ENCODE measurements at places on chromosomes 11 and 22.

DNA sequence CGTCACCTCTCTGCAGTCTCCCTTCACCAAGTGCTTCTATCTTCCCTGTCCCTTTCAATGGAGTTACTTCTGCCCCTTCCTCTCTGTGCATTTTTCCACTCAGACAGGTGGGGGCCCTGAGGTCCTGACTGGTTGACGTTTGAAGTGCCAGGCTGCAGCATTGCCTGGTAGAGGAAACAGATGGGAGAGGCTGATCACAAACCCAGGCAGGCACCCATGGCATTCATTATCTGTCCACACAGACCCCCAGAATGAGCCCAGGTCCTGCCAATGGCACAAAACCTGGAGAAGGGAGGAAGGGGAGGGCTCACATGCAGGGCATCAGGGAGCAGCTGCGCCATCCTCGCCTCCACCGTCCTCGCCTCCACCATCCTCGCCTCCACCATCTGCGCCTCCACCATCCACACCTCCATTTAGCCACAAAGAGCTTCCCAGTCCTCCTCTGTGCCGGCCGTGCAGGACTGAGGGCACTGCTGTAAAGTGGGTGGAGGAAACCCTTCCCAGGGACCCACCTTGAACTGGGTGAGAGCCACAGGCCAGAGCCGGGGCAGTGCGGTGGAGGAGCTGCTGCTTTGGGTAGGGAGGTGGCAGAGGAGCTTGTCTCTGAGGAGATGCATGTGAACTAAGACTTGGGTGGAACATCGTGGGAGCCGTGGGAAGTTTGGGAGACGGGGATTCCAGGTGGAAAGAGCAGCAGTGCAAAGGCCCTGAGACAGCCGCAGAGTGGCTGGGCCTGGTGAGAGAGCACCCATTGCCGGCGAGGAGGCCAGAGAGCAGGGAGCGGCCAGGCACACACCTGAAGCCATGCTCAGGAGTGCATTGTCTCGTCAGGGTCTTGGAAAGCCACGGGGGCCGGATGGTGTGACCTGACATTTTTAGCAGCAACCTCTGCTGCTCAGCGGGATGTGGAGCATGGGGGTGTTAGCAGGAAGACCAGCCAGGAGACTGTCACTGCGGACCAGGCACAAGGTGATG lies 145.1 kb downstream of the TBC1D22A start:
- DNase-seq: no peak

DNA sequence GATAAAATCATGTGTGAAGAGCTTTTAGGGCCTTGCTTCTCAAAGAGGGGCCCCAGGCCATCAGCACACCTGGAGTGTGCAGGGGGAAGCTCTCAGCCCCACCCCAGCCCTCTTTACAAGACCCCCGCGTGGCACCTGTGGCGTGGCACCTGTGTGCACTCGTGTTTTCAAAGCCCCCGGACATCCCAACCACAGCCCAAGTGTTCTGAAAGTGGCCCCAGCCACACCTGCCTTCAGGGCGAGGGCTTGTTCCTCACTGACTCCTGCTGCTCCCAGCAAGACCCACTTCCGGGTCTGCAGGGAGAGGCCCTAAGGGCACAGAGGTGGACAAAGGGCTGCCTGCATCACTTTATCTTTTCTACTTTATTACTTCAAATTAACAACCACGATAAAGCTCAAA lies 17.5 kb upstream of the TMEM184B start:
- no peak for DNase-seq

DNA sequence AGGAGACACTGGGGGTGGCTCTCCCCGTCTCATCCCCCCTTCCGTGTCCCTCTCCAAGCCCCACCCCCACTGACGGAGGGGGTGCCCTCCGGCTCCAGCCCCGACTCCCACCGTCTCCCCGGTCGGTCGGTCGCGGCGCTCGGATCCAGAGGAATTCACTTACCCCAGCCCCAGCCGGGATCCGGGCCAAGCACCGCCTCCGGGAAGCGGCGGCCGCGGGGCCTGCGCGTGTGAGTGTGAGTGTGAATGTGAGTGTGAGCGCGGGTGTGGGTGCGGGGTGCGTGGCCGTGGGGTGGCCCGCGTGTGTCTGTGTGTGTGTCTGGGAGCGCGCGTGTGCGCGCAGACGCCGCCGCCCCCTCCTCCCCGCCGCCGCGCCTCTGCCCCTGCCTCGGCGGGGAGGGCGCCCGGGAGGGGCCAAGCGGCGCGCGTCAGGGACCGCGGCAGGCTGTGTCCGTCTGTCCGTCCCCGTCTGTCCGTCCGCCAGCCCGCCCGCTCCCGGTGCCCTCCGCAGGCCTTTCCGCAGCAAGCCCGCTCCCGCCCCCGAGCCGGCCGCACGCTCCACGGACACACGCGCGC lies at the start of gene ELFN2:
ELFN2 (minus strand) TSS at position 345 of the 576 bp plus-strand sequence. CDS start 51,945 bp downstream, outside the sequence.
- DNase-seq: no peak

GRCh38 chr11:10443152-10443551 lies 11.9 kb upstream of the AMPD3 start:
- no peak for DNase-seq

DNA sequence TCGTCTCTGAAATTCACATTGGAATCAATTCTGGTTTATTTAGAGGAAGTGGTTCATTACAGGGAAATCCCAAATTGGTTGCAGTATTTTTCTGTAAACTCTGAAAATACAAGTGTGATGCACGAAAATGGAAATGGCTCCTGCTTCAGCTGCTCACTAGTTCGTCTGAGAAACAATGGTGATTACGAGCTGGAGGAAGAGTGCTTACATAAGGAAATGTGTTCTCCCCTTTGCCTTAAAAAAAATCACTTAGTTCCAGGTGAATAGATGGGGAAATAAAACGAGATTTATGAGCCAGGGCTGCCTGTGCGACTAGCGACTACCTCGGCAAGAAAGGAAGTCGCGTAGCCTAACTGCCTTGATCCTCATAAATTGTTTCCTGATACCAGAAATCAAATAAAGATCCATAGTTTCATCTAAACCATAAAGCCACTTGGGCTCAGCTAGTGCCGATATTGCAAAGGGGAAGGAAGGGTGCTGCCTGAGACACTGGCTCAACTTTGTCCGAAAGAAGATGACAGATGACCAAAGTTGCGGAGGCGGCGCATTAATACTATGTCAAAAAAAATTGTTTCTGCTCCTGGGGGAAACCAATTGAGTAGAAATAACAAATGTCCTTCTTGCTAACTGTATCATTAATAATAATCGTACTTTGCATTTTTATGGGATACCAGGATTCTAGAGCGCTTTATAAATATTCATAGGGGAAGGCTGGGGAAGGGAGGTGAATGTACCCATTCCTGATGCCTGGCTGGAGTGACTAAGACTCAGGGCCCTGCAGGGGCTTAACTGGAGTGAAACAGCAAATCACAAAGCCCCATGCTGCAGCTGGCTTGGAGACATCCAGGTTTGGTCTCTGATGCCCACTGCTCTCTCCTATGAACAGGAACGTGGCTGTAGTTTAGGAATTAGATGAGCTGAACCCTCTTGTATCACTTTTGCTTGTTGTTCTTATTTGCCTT lies 185.7 kb downstream of the BLID start:
- DNase-seq: no peak

GRCh38 chr11:8593935-8594909 lies at the start of gene STK33:
TSS of gene STK33 (minus strand) at chr11:8594228. CDS start at chr11:8474905, 119,323 bp downstream.
- DNase-seq: no peak

GRCh38 chr11:118010738-118011461 lies 24.7 kb downstream of the IL10RA start:
- no peak for DNase-seq

DNA sequence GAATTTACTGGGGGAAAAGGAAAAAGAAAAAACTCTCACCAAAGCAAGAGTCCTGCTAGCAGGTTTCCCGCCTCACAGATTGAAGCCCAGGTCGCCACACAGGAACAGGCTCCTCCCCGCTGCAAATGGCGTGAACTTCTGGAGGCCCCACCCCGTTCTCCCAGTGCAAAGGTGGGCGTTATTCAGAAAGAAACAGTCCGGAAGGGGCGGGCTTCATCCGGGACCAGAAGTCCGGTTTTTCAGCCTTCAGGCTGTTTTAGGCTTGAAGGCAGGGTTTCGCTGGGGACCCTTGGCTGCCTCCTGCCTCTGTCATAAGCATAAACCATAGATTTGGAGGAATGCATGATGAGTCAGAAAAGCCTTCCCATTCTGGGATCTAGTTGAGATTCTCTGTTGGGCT lies 148.3 kb upstream of the POU2AF2 start:
- no peak for DNase-seq

- no peak for DNase-seq
Observed at GRCh38 chr11:6559369-6559768, 44.0 kb downstream of the RRP8 start.

GRCh38 chr11:28759311-28759710 lies 651.1 kb downstream of the METTL15 start:
- no peak for DNase-seq

GRCh38 chr11:72122607-72123006 lies 10.1 kb upstream of the ANAPC15 start:
- no peak for DNase-seq

GRCh38 chr22:41620589-41621098 lies at the start of gene DESI1:
TSS of gene DESI1 (minus strand) at chr22:41621043. CDS start at chr22:41620839, 204 bp downstream.
- DNase-seq: no peak

DNA sequence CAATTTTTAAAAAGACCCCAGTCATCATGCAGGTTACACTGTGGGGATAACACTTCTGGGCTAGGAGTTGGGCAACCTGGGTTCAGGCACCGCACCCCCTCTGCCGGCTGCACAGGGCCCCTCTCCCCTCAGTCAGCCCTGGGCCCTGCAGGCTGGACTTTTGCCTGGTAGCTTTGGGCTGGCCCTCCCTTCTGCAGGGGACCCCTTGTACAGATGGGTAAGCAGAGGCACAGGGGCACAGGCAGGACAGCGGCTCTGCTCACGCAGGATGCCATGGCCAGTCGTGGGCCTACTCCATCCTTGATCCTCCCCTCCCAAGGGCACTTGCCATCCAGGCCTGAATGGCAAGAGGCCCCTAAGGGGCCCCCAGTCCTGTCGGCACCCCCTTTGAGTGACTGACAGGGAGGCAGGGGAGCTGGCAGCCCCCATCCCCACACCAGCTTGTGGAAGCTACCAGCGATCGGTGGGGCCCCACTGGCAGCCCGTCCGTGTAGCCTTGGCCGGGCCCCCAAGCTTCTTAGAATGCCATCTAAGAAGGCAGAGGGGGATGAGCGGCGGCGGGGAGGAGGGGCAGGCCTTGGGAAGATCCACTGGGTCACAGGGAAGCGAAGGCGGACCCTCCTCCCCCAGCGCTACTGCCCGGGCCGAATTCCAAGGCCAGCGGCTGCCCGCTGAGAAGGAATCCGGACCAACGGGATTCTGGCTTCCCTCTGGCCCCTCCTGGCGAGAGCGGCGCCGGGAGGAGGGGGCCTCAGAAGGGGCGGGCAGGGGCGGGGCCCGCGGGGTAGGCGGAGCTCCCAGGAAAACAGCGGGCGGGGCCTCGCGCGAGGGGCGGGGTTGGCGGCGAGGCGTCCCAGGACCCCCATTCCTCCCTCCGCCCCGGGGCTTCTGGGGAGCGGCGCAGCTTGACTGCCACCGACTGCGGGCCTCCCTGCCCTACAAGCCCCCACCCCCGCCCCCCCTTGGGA lies 6.8 kb upstream of the CHKA start:
- no peak for DNase-seq

- no peak for DNase-seq
Observed at GRCh38 chr22:36465232-36466021, 16.0 kb downstream of the TXN2 start.

DNA sequence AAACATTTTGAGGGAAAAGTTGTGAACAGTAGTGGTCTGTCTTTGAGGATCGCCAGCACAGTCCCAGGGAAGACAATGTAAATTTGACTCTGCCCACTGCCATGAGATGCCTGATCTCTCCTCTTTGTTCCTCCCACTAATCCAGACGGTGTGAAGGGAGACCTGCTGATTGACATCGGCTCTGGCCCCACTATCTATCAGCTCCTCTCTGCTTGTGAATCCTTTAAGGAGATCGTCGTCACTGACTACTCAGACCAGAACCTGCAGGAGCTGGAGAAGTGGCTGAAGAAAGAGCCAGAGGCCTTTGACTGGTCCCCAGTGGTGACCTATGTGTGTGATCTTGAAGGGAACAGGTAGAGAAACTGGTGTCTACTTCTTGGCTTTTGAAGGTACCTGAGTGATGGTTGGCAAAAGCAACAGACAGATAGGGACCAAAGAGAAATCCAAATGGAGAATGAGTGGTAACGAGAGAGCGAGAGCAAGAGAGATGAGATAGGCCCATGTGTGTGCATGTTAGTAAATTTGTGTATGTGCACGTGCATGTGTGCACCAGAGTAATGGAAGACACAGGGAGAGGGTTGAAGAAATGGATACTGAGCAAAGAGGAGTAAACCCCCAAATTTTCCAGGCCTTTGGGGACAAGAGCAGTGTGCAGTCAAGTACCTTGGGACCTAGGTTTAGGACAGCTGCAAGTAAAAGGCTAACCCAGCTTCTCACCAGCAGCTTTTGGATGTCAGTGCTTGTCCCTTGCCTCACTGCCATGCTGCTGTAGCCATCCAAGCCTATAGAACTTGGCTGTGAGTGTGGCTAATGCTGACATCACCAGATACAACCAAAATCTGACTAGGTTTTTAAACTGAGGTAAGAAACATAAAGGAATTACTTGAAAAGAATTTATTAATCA lies 1.9 kb downstream of the NNMT start:
- no peak for DNase-seq

DNA sequence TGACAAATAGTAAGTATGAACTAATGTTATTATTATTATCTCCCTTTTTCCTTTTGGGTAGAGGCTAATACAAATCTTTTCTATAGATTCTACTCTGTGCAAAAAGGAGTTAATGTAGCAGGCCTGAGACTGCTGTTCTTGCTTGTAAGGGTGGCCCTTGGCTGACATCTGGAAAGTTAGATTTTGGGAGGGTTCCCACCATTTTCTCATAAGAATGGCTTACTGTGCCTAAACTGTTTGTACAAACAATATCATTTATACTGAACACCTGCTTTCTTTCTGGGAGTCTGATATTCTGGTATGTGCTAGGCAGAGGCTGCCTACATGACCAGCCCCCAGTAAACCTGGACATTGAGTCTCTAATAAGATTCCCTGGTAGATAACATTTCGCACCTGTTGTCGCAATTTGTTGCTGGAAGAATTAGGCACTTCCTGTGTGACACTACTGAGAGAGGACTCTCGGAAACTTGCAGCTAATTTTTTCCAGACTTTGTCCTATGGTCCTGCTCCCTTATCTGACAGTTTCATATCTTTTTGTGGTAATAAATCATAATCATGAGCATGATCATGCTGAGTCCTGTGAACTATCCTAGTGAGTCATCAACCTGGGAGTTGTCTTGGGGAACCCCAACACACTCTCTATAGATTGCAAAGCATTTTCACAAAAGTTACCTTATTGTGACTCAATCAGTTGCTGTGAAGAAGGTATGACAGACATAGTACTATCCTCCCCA lies 257.7 kb upstream of the CCDC90B start:
- DNase-seq: no peak

- no peak for DNase-seq
Observed at GRCh38 chr11:123072332-123072761, 10.4 kb upstream of the HSPA8 start.

- DNase-seq: no peak
Observed at GRCh38 chr22:45842291-45842991, 134.5 kb downstream of the WNT7B start.

DNA sequence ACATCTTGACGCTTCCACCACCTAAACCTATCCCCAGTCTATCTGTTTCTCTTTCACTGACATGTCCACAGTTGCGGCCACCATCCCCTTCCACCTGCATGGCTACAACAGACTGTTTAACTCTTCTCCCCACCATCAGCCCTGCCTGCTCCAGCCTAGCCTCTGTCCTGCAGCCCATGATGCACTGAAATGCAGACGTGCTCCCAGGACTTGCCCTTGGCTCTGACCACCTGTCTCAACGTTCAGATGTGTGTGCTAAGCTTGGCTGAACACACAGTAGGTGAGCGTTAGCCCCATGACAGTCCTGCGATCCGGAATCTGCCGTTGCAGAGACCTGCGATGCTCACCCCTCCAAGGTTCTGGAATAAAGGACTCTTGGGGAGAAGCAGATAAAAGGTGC lies 22.7 kb downstream of the CBX7 start:
- no peak for DNase-seq

- DNase-seq: no peak
Observed at GRCh38 chr22:27976586-27976985, 57.5 kb upstream of the PITPNB start.
